ENCODE measurements at places on chromosomes 2 and 18. TPM values are rescaled to one million over a fixed set of nuclear protein-coding genes. Genes with fewer than 3 reads are reported as not detected.

GRCh38 chr2:16130541-16130880 lies 190.2 kb downstream of the MYCN start:
- no peak overlapping the region for H3K4me3 ChIP-seq
- H3K27me3 ChIP-seq: no peaks in the 10 kb centered on the region
- no peaks in the 10 kb centered on the region for H3K36me3 ChIP-seq

DNA sequence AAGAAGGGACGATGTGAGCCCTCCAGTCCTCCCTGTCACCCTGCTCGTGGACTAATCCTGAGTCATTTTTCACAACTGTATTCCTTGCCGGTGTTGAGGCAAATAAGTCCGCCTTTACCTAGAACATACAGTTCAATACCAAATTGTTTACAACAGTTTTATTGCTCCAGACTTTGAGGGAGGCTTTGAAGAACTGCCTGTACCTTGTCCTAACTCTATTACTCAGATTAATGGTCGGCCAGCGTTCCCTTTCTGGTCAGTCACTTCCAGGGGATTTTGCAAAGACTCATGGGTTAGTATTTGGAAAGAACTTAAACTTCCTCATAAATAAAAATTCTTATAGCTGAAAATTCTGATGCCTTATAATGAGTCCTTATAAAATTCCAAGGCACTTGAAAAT lies 85.1 kb upstream of the ZNF532 start:
- H3K27ac ChIP-seq: no peak overlapping the region
- no peaks in the 10 kb centered on the region for H3K36me3 ChIP-seq
- H3K27me3 ChIP-seq: no peaks in the 10 kb centered on the region
- H3K4me3 ChIP-seq: no peak overlapping the region

GRCh38 chr18:21215490-21215889 lies 26.5 kb upstream of the GREB1L start:
- H3K27ac ChIP-seq: no peak overlapping the region
- H3K4me1 ChIP-seq: no peaks in the 10 kb centered on the region
- DNase-seq: no peak
- H3K36me3 ChIP-seq: no peaks in the 10 kb centered on the region

- no peak for DNase-seq
- H3K27ac ChIP-seq: no peak overlapping the region
- H3K27me3 ChIP-seq: no peaks in the 10 kb centered on the region
- no peaks in the 10 kb centered on the region for H3K4me1 ChIP-seq
- no peak overlapping the region for H3K4me3 ChIP-seq
Measured at GRCh38 chr2:71166812-71167211, 36.4 kb downstream of the MPHOSPH10 start.

Gene ANKRD30B
- not detected for total RNA-seq
